EH (cell line): ENCODE measurements at places on chromosomes 3 and 15.

DNA sequence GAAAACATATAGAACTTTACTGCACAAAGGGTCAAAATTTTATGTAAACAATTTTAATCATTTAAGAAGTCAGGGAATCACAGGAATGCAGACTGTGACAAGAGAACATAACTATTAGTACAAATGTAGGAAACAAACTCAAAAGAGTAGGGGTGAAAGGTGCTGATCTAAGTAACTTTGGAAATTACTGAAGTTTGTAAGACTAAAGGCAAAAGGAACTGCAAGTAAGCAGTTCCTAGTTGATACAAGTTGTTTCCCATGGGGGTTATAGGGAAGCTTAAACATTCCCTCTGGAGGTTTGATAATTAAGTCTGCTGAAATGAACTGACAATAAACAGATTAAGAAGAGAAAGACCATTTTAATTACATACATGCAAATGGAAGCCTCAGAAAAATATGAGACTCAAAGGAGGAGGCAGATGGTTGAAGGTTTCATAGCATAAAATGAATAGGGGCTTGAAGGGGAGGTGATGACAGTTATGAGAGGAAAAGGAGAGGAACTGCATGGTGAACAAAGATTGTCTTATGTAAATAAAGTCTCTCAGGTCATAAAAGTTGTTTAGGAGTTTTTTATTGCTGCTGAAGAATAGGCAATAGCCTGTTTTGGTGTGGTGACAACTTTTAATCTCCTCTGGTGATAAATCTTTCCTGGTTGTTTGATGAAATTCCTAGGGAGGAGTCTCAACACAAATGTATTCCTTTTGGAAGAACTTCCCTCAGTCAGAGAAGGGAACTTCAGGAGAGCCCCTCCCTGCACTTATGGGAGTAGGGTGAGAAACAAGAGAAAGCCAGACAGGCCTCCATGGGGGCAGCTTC lies 17.1 kb downstream of the SETMAR start:
- DNase-seq, result no peak

GRCh38 chr3:11613851-11614487 lies 29.7 kb downstream of the VGLL4 start:
- DNase-seq, result peak; percentile 25

- peak; percentile 40 for DNase-seq
Observed at GRCh38 chr3:193665370-193665989, 72.5 kb downstream of the OPA1 start.

- no peak for DNase-seq
Observed at GRCh38 chr3:161322781-161323568, 48.3 kb downstream of the SPTSSB start.

- peak; percentile 100 for DNase-seq
Observed at GRCh38 chr15:84911879-84912660, 27.6 kb downstream of the SLC28A1 start.

DNA sequence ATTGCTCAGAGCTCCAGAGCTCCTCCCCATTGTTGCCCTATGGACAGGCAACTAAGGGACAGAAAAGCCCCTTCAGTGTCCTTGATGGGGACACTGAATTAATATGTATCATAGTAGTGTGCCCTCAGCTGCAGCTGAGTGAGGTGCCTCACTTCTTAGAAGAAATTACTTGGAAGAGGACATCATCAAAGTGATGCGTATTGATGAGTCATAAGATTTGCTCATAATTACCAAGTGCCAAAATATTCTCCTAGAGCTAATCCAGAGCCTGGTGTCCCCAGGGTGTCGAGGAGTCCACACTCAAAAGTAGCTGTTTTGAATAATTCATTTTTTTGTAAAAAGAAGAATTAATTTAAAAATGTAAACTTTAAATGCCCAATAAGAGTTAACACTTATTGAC lies 200.7 kb upstream of the SEMA6D start:
- DNase-seq, result peak; percentile 30

DNA sequence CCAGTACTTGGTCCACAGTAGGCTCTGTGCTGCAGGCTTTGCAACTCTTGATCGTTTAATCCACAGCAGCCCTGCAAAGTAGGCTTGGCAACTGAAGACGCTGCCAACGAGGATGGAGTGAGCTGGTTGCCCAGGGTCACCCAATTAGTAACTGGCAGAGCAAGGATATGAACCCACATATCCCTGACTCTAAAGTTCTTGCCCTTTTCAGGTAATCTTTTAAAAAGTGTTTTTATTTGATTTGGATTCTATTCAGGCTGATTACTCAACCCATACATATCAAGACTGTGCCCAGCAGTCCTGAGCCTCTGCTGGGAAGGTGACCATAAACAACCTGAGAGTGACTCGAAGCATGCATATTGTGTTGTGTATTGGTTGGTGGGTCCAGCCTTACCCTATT lies 50.3 kb downstream of the PSMD6 start:
- no peak for DNase-seq

GRCh38 chr3:105101603-105102002 lies 265.1 kb upstream of the ALCAM start:
- DNase-seq, result no peak

DNA sequence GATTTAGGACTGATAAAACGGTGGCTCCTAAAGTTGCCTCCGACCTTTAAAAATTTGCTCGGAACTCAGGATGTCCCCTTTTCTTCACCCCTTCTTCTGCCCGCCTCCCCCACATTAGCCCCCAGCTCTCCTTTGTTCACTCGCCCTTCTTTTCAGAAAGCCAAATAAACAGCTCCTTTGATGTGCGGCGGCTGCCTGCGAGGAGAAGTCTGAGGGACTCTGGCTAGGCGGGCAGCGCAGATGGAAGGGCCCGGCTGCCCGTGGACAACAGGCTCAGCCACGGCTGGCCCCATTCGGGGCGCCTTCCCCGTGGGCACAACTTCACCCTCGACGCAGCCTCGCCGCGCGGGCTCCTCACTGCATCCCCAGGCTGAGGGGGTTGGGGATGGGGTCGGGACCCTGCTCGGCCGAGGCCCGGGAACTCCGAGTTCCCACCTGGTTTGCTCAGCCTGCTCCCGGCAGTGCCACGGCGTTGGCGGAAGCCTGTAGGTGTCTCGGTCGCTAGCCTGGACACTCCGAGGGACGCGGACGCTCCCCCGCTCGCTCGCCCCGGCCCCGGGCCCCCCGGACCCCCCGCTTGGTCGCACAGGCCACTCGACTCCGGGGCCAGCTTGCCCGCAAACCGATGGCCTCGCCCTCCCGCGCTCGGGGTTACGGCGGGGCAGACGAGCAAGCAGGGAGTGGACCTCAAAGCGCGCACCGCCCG lies 897 bp upstream of the TLE3 start:
- peak; percentile 23 for DNase-seq

- no peak for DNase-seq
Observed at GRCh38 chr3:184237211-184237610, 7.8 kb downstream of the VWA5B2 start.

DNA sequence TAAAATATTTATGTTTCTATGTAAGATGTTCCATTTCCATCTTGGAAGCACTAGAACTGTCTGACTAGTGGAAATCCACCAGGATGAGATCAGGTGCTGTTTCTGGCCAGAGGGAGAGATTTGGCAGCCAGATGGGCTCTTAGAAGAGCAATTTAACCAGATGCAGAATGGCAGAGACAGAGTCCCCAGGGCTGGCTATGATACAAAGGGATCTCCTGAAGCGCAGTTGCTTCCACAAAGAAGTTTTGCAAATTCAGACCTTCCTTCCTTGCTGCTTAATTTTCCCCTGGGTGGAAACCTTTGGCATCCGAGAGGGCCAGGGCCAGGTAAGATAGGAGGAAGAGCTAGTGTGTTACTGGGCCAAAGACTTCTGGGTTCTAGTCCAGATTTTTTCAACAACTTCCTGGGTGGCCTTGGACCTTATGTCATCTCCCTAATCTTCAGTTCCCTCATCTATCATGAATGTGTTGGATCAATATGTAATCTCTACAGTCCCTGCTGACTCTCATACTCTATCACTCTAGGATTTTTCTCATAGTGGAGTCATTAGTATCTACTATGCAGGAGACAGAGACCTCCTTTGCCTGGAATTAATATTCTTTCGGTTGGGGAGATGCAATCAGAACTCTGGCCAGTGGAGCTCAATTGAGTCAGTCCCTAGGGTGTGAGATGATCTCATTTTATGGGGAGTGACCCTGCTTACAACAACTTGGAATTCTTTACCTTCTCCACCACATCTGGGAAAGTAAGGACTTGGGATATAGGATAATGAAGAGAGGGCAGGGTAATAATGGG lies 41.1 kb upstream of the NDUFB4 start:
- DNase-seq, result peak; percentile 41

DNA sequence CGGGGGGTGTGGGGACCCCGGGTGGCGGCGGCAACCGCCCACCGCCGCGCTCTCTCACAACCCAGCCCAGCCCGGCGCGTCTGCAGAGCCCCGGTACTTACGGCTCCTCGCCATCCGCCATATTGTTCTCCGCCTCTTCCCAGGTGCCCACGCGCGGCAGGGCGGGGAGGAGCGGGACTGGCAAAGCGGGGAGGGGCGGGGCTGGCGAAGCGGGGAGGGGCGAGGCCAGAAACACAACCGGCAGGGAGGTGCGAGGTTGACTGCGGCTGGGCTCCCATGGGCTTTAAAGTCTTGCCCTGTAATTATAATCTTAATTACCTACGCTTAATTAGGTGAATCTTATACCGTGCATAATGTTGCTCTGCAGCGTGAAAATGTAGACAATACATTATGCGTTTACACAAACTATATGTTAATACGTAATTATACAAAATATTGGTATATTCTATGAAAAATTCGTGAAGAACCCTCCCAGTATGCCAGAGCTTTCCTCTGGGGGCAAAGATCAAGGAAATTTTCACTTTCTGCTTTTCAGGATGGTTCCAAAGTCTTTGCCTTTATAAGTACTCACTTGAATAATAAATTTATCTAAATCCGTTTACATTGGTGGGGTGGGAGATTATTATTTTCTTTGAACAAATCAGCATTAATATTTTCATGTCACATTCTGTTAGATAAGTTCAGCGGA lies at the start of gene UBA3:
Gene UBA3, minus strand, starts transcription at position 133 of the 688 bp plus-strand sequence. Its CDS starts 12 bp downstream, at position 121.
- peak; percentile 87 for DNase-seq

- no peak for DNase-seq
Observed at GRCh38 chr3:161291191-161291901, 70.2 kb downstream of the NMD3 start.

GRCh38 chr15:79296583-79296982 lies 14.1 kb downstream of the ANKRD34C start:
- DNase-seq, result no peak

DNA sequence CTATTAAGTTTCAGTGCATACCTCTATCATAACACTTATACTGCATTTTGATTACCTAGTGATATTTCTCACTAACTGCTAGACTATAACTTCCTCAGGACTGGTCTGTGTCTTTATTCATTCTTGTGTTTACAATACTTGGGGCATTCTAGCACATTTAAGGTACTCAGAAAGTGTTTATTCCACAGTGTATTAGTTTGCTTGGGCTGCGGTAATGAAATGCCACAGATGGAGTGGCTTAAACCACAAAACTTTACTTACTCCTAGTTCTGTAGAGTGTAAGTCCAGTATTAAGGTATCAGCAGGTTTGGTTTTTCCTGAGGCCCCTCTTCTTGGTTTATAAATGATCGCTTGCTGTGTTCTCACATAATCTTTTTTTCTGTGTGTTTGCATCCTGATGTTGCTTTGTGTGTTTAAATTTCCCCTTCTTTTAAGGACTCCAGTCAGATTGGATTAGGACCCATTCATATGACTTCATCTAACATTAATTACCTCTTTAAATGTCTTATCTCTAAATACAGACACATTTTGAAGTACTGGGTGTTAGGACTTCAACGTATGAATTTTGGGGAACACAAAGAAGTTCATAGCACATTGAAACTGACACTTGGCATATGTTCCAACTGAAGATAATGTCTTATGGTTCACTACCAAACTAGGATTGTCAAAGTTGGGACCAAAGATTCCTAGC lies 23.9 kb downstream of the RNF111 start:
- DNase-seq, result no peak

DNA sequence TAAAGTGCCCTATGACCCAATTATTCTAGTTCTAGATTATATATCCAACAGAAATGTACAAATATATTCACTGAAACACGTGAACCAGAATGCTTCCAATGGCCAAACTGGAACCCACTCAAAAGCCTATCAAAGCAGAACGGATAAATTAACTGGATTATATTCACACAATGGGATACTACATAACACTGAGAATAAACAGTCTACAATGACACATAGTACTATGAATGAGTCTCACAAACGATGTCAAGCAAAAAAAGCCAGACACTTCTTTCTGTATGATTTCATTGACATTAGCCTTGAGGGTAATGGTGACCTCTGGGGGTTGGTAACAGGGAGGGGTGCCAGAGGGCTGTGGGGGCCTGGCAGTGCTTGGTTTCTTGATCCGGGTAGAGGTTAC lies 50.9 kb upstream of the HACD2 start:
- DNase-seq, result no peak

DNA sequence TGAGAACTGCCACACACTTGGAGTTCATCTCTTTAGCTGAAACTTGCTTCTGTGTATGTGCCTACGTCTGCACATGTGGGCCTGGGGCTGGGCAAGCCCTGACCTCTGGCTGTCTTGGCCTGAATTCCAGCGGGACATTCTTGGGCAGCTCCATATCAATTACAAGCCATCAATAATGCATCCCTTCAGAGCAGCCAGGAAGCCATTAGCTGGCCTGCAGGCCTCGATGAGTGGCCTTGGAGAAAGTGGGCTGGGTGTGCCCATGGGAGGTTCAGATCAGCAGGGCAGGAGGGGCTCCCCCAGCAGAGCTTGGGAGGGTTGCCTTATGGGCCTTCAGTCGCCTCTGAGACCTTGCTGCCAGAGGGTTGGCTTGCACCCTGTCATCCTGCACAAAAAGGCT lies 124.1 kb downstream of the ETFA start:
- no peak for DNase-seq

- DNase-seq, result peak; percentile 38
Observed at GRCh38 chr3:172461530-172462138, 13.4 kb upstream of the GHSR start.

- no peak for DNase-seq
Observed at GRCh38 chr15:55197362-55197705, 593 bp upstream of the RSL24D1 start.
